ENCODE measurements at places on chromosomes 3 and 15.

- peak; percentile 66 for DNase-seq
Measured at GRCh38 chr15:65303687-65304380, 643 bp upstream of the RNU5B-1 start.

- no peak for DNase-seq
Measured at GRCh38 chr3:2713923-2714322, 396.3 kb downstream of the IL5RA start.

GRCh38 chr15:42502477-42502876 lies 7.0 kb downstream of the SNAP23 start:
- no peak for DNase-seq

DNA sequence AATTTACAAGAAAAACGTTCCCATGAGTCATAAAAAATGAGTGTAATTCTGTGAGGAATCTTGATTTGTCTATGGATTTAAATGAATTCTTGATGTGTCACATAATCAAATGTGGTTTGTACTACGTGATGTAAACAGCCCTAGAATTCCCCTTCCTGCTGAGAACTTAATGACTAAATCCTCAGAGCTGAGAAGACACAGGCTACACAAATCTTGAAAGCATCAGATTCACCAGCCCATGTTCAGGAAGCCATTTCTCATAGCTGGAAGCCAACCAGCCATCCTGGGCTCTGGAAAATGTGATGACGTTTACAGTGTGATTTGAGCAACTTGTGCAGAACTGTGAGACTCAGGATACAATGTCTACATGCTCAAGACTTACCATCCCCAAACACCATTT lies 193.7 kb upstream of the MME start:
- peak; percentile 64 for DNase-seq

DNA sequence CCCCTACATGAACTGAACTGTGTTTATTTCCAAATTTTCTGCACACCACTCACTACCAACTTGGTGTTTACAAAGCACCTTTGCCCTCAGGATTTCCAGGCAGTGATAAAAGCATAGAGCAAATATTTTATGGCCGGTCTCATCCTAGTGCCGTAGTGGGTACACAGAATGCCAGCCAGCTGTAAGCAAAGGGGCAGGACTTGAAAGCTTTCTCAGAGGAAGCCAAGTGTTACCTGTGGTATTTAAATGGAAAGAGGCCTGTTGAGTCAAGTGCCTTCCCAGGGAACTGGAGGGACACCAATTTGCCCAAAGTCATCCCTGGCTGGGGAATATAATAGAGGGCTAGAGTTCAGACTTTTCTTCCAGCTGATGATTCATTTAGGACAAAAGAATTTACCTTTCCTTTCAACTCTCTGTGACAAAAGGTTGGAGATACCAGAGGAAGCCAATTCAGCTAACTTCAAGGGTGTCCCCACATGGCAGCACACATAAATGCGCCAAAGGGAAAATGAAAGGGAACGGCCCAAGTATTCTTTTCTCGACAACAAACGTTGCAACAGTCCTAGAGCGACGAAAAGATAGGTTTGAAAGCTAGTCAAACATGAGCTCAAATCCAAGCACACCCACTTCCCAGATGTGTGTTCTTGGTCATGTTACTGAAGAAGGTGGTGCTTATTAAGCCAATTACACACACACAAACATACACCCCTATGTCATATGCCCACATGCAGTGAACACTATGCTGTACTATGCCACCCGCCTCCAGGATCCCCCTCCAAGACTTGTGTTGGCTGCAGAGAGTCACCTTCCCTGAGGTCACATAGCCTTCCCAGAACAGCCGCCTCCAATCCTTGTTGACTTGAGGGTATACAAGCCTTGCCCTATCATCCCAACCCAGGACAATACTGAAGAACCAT lies 27.7 kb downstream of the MAGI1 start:
- DNase-seq = no peak

- DNase-seq = no peak
Measured at GRCh38 chr3:34292605-34293300, 494.3 kb downstream of the PDCD6IP start.

DNA sequence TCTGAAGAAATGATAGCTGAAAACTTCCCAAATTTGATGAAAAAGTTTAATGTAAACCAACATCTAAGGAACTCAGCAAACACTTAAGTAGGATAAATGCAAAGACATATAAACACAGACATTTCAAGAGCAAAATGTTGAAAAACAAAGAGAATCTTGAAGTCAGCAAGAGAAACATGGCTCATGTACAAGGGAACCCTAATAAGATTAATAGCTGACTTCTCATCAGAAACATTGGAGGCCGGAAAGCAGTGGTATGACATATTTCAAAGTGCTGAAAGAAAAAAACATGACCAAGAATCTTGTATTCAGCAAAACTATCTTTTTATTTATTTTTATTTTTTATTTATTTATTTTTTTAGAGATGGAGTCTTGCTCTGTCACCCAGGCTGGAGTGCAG lies 10.6 kb upstream of the PRKCI start:
- DNase-seq = no peak

GRCh38 chr3:10366651-10367101 lies 45.8 kb upstream of the SEC13 start:
- peak; percentile 44 for DNase-seq

DNA sequence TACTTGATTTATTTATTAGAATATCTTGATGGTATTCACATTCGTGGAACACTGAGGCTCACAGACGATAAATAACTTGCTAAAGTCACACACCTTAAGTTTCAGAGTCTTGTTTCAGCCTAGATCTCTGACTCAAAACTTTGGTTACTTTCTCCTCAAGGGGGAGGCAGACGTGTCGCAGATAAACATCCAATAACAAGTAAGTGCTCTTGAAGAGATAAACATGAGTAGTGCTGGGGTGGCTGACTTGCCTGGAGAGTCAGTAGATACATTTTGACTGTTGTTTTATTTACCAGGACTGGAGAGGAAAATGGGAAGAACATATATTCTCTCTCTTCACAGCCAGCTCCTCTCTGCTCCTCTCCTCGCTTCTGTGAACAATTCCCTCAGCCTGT lies 31.3 kb downstream of the FBXO45 start:
- no peak for DNase-seq

DNA sequence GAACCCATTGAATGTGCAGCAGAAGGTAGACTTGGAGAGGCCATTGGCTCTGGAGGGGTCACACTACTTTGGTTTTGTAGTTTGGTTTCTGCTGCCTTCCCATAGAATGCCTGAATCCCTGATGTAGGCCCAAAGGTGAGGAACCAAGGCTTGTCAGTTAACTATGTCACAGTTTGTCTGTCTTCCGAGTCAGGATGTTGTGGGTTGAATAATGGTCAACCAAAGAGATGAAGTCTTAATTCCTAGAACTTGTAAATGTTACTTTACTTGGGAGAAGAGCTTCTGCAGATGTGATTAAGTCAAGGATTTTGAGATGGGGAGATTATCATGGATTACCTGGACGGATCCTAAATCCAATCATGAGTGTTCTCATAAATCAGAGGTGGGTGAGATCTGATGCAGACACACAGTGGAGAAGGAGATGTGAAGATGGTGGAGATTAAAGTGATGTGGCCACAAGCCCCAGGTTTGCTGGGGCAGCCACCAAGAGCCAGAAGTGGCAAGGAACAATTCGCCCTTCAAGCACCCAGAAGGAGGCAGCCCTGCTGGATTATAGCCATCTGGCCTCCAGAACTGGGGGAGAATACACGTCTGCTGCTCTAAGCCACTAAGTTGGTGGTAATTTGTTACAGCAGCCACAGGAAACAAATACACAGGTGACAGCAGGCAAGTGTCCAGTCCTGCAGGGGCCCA lies 2.3 kb upstream of the CCR8 start:
- DNase-seq = no peak

GRCh38 chr3:66228707-66229106 lies 7.9 kb downstream of the SLC25A26 start:
- DNase-seq = no peak

DNA sequence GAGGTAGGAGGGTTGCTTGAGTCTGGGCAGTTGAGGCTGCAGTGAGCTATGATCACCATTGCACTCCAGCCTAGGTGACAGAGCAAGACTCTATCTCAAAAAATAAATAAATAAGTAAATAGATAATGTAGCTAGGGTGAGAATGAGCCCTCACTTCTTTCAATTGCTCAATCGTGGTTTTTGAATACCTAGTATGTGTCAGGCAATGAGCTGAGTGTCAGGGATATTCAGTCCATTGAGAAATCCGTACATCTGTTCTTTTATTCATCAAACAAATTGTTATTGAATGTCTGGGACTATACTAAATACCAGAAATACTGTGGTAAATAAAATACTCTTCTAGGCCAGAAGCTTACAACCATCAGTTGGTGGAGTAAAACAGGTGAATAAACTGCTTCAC lies 6.2 kb upstream of the ZNF148 start:
- no peak for DNase-seq

DNA sequence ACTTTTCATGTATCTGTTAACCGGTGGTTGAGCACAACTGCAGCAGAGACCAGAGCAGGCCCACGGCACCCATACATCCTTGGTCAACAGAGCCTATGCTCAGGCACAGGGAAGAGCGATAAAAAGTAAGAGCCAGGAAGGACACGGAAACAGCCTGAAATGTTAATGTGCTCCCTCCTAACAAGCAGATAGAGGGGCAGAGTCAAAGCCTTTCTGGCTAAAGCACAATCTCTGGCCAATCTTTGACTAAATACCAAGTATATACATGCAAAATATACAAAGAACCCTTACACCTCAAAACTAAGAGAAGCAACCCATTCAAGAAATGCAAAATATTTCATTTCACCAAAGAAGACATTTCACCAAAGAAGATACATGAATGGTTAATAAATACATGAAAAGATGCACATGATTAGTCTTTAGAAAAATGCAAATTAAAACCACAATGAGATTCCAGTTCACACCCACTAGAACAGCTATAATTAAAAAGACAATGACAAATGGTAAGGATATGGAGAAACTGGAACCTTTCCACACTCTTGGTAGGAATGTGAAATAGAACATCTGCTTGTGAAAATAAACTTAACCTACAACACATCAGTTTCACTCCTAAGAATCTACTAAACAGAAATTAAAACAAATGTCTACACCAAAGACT lies 88.0 kb downstream of the OSBPL10 start:
- no peak for DNase-seq

DNA sequence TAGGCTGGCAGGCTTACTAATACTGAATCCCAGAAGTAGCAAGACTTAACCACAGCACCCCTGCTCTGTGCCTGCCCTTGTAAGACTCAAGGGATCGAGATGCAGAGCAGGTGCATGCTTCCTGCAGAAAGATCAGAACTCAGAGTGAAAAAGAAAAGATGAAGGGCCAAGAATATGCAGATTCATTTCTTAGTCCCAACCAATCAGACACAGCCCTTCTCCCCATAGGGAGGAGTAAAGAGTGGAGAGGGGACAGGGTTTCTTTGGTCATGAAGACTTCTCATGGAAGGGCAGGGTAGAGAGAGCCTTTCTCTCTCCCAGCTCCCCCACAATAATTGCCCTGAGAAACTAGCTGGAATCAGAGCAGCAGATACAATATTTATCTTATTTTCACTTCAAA lies 105.6 kb upstream of the MB21D2 start:
- DNase-seq = no peak

DNA sequence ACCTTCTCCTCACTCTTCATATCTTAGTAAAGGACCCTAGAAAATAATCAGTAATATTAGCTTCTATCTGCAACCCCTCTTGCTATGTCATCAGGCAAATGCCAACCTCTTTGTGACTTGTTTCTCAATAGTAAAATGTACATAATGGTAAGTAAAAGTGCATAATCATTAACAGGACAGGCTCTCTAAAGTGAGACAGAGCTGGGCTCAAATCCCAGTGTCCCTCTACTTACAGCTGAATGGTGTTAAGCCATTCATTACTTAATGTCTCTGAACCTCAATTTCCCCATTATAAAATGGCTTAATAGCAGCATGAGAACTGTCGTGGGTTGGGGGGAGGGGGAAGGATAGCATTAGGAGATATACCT lies 62.6 kb upstream of the ATP11B start:
- no peak for DNase-seq

GRCh38 chr15:63759752-63760151 lies 74.0 kb downstream of the HERC1 start:
- DNase-seq = no peak

DNA sequence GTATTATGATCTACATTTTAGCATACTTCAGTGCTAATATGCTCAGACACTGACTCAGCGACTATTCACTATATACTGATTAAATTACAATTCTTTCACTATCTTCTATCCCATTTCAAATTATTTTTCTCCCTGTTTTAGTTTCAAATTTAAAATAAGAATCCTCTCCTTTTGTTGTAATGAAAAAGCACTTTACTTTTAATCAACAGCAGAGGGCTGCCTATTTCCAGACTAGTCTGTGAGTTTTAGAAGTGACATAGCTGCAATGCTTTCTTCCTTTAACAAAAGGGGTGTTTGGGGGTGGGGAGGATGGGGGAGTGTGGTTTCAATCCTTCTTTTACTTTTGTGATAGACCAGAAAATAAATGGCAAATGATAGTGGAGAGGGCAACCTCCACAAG lies 2.4 kb downstream of the NEDD4 start:
- no peak for DNase-seq

DNA sequence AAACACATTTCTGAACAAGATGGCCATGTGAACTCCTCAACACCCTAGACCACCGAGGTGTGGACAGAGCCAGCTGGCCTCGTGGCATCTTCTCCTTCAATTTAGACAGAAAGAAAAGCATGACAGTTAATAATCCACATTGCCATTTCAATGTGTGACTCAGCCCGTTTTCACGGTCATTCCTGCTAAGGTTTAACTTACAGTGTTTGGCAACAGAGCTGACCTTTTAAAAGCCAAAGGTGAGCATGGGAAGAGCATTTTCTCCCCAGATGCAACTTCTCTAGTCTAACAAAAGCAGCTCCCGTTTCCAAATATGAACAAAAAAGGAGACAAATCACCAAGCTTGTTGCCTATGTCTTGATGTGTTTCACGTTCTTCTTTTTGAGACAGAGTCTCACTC lies 417.6 kb upstream of the WNT5A start:
- no peak for DNase-seq

GRCh38 chr3:134564991-134565390 lies 79.1 kb downstream of the CEP63 start:
- DNase-seq = no peak

DNA sequence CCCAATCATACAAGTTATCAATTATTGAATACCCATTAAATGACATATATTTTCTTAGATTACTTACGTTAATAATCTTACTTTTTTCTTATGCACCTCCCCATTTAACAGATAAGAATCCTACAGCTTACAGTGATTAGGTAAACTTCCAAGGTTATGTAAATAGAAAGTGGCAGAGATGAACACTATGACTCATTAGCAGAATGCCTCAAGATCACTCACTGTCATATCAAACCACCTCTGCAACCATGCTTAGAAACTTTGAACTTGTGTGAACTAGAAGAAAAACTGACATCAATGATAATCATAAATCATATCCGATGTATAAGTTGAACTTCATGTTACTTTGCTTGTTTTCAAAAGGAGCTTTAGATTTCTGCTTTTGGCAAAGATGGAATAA lies 911.6 kb upstream of the ARPP21 start:
- DNase-seq = no peak

GRCh38 chr15:51849860-51850259 lies 20.4 kb downstream of the TMOD3 start:
- no peak for DNase-seq

- DNase-seq = no peak
Measured at GRCh38 chr15:99668533-99669182, 64.6 kb downstream of the LYSMD4 start.
